CD4-positive, alpha-beta T cell treated with Interleukin-4 for 4 hours (primary cell): ENCODE measurements at places on chromosomes 6 and 20.
A peak's percentile ranks its signal among the peaks of the same experiment; 100 is the strongest.

DNA sequence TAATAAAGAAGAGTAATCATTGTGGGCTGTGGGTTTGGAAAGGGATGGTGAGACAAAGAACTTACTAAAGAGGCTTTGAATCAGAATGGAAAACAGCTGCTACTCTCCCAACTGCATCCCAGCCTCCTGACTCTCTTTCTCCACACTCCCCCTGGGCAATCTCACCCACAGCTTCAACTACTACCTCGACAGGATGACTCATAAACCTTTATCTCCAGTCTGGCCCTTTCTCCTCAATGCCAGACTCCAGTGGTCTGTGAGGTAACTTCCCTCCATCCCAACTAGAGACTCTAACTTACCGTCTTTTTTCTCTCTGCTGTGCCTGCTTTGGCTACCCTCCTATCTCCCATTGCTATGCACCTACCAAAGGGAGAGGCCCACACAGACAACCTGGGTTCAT is 135.3 kb upstream of the RREB1 start:
- DNase-seq, result no peak

GRCh38 chr6:30325150-30325872 is 1.4 kb upstream of the TRIM39 start:
- DNase-seq, result peak; percentile 82

DNA sequence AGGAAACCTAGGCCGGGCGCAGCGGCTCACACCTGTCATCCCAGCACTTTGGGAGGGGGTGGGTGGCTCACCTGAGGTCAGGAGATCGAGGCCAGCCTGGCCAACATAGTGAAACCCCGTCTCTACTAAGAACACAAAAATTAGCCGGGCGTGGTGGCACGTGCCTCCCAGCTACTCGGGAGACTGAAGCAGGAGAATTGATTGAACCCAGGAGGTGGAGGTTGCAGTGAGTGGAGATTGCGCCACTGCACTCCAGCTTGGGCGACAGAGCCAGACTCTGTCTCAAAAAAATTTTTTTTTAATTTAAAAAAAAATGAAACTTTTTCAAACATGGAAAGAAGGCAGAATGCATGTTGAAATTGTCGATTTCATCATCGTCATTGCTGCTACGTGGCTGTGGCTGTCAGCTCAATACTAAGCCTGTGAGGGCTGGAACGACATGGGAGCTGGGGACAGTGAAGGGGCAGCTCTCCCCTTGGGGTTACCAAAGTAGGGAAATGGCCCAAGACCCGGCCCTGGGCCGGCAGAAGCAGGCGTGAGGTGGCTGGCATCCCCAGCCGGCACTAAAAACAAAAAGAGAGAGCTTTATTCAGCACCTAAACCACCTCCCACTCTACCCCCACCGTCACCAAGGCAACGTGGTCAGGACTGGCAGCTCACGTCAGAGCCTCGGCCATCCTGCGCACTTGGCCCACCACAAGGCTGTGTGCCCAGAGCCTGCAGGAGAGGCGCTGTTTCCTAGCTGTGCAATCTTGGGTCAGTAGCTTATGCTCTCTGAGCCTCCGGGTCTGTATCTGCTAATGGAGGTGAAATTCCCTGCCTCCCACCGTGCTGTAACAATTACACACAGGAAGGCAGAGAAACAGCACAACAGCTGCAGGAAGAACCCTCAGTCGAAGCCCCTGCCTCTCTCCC is 30.8 kb downstream of the AGPAT4 start:
- DNase-seq, result peak; percentile 65

- no peak for DNase-seq
These were observed 172.8 kb downstream of the KLHL32 start for GRCh38 chr6:97097068-97098047.

DNA sequence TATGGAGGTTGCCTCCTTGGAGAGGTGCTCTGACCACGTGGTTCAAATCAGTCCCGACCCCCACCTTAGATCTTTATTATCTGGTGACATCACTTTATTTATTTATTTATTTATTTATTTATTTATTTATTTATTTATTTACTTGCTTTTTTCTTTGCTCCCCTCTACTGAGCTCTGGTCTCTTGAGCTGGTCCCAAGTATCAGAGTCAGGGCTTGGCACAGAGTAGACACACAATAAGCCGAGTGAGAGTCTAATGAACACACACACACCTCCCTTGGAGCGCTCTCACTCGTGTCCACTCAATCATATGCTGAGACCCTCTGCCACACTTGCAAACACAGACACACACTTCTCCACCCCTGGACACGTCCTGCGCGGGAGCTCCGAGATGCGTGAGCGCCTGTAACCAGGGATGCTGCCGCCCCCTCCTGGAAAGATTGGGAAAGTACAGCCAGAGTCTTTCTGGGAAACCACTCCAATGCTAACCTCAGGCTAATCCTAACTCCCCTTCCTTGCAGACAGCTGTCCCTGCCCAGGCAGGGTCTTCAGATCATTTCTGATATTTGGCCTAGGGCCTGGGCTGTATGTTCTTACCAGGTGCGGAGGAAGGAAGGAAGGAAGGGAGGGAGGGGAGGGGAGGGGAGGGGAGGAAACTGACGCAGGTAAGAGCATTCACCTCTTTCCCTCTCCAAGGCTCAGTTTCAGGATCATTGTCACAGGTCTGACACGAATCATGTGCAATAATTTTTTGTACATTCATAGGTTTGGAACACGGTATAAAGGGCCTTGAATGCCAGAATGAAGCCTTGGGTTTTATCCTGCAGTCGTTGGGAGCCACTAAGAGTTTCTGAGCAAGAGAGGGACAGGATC is 70.9 kb downstream of the STK35 start:
- peak; percentile 63 for DNase-seq

GRCh38 chr20:38167851-38168760 is 3.0 kb upstream of the TGM2 start:
- no peak for DNase-seq

DNA sequence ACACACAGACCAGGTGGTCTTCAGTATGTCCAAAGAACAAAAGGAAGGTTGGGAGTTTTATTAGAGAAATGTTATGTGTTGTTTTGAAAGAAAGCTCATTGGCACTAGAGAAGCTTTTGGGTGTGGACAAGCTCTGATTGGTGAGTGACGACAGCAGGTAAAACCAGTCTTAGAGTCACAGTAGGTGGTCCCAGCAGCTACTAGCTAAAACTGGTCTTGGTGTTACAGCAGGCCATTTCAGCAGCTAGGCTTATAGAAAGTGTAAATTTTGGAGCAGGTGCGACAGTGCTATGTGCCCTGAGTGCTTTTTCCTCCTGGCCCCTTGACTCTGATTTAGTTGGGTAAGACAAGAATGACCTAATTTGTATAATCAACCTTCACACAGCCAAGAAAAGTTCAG is 3.6 kb downstream of the CLDN20 start:
- no peak for DNase-seq

DNA sequence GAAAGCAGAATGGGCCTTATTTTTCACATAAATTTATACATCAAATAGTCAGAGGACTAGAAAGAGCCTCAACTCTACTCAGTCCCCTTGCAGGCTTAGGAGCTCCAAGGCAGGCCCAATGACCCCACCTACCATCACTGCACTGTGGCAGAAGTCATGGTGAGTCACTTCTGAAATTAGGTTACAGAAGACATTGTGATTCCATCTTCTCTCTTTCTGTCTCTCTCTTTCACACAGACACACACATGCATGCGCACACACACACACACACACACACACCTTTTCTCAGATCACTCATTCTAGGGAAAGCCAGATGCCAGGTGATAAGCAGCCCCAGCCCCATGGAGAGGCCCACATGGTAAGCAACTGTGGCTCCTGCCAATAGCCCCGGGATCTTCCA is 103.8 kb downstream of the C6orf118 start:
- DNase-seq, result no peak

DNA sequence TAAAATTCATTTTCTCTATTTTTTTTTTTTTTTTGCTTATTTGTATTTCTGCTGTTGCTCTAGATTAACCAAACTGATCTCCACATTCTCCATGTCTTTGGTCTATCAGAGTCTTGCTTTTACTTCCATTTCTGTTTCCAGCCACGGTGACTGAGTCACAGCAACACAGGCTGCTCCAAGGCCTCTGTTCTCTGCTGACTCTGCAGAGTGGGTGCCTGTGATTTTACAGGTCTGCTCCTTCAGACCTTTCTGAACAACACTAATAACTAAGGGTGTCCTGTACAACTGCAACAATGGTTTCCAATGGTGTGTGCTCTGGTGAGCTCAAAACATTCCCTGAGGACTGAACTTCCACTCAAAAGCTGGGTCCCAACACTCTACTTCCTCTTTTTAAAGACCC is 102.3 kb upstream of the BMP2 start:
- no peak for DNase-seq

DNA sequence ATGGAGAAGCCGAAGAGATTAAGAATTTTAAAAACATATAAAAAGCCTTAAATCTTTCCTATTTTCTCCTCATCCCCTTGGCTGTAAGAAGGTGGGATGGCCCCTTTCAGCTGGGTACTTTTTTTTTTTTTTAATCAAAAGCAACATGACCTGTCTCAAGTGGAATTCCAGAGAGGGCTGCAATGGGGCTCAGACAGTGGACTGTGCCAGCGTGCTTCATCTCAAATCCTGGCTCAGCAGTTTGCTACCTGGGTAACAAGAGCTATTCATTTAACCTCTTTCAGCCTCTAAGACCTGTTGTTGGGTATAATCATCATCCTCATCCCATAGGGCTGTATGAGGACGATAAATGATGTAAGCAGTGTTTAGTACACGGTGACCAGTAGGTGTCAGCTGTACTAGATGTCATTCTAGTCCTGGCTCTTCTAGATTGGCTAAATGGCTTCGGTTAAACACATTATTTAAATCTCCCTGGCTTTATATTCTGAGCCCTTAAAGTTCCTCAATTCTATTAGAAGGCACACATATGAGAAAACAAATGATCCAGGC is 6.9 kb upstream of the PPP1R3G start:
- no peak for DNase-seq

GRCh38 chr20:23097636-23098580 is 11.8 kb upstream of the CD93 start:
- no peak for DNase-seq

GRCh38 chr20:6466075-6466810 is 301.2 kb upstream of the BMP2 start:
- DNase-seq, result no peak

DNA sequence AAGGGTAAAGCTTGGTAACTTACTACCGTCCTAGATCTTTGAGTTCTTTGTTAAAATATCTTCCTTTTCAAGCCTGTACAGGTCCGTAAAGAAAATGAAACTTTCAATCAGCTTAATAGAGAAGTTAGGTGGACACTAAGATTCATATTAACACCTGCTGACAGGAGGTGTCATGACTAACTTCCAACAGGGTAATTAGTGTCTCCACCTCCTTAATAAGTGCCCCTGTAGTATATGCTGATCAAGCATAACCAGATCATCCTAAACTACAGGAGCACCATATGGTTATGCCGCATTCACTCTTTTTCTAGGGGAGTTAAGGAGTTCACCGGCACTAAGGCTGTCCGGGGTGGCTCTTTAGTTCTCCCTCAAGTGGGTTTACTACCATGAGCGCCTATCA is 23.9 kb upstream of the RALGAPA2 start:
- DNase-seq, result no peak
